ENCODE measurements at places on chromosomes 12 and 14.

- DNase-seq: no peak
Measured at GRCh38 chr12:124571556-124571955, 4.1 kb upstream of the NCOR2 start.

DNA sequence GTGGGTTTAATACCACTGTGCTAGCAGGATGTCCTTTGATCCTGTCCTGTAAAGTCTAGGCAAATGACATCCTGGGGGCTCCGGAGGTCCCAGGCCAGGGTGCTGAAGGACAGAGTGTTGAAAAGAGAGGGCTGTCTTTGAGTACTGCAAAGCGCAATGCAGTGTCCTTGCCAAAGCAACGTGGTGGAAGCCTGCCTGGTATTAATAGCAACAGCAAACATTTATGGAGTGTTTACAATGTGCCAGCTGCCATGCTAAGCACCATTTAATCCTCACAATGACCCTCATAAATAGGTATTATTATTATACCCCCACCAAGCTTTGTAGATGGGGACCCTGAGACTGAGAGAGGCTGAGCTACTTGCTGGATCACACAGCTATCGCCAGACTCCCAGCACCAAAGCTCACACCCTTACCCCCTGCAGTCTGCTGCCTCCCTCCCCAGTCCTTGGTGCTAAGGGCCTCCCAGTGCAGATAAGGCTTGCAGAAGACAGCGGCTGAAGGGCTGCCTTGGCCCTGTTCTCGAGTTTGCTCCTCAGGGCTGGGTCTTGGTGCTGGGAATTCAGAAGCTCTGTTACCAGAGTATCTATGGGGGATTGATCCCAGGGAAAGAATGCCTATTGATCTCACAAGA, 427.7 kb downstream of the FUT8 start:
- no peak for DNase-seq

GRCh38 chr14:88386256-88386794, 868 bp downstream of the SPATA7 start:
- DNase-seq: no peak

DNA sequence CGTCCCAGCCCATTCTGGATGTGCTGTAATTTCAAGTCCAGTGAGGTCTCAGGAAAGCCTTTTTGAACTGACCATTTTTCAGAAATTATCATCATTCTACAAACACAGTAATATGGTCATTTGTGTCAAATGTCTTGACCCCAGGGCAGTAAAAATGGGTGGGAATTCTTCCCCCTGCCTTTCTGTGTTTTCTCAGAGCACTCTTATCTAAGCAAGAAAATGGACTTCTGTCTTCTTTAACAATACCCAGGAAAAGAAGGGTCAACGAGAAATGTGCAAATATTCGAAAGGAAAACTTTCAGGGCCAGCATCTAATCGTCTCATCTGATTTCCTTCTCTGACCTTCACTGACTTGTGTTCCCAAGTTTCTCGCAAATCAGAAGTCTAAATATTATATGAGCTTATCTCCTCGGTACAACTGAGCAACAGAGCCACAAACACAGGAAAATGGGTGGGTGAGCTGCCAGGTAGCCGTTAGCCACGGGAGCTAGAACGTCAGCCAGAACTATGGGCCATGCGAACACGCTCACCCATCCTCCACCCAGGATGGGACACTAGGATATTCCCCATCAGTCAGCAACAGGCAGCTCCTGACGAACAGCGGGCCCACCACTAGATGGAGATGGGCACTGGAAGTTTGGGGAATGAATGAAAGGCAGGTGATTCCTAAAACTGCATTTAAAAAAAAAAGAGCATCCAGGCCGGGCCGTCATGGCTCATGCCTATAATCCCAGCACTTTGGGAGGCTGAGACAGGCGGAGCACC, 57.1 kb downstream of the VWF start:
- DNase-seq: no peak

DNA sequence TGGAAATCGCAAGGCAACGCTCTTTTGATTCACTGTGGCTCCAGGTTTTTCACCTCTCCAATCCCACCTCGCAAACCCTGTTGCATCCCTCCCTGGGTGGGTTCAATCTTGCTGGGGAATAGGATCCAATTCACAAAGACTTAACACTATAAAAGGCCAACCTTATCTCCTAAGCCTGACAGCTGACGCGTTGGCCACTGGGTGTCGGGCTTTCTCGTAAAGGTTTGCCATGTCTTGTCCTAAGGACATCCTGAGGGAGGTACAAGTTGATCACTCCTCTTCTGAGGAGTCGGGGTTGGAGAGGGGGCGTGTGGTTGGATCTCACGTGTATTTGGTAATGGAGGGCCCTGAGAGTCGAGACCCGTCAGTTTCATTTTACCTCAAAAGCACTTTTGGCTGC, 112.6 kb upstream of the FZD10 start:
- DNase-seq: no peak

GRCh38 chr12:118704527-118705241, 276.7 kb upstream of the SRRM4 start:
- no peak for DNase-seq

DNA sequence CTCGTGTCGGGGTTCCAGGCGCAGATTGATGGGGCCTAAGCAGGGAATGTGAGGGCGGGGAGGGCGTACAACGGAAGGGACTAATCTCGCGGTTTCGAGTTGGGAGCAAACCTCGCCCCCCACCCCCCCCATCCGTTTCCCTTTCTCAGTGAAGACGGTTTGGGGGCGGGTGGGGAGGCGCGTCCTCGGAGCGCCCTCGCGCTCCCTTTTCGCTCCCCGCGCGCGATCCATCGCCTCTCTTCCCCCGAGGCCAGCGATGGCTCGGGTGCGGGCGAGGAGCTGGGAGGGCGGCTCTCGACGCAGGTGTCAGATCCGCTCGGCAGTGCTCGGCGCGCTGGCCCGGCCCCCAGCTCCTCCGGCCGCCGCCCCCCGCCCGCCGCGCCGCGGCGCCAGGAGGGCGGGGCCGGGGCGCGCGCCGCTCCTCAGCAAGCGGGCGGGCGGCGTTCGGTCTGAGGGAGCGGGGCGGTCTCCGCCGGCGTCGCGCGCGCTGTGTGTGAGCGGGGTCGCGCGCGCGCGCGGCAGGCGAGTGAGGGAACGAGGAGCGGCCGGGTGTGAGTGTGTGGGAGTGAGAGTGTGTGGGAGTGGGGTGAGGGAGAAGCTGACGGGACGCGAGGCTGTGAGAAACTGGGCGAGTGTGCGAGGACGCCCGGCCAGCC, at the start of gene RIMKLB:
Gene RIMKLB, plus strand, starts transcription at position 516 of the 656 bp plus-strand sequence. CDS start 15,876 bp downstream, outside the sequence.
- DNase-seq: peak; percentile 74

DNA sequence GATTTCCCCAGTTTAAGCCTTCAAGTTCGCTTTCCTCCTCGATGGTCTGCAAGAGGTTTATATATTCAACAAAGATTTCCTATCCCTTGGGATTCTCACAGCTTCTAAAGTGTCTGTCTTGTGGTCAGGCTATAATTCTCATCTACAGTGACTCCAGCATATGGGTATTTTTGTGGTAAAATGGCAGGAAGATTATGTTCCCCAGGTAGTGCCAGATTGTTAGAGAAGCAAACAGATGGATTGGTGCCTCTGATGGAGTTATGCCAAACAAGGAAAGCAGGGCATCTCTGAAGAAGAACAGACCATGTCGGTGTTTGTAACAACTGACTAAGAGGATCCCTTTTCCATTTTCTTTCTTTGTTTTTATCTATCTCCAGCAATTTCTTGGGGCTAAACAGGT, 5.5 kb upstream of the CCDC175 start:
- no peak for DNase-seq
